ENCODE measurements at places on chromosomes 7 and 10.
A peak's percentile ranks its signal among the peaks of the same experiment; 100 is the strongest.

GRCh38 chr10:122990278-122990677 is 10.1 kb downstream of the PSTK start:
- no peak for DNase-seq

DNA sequence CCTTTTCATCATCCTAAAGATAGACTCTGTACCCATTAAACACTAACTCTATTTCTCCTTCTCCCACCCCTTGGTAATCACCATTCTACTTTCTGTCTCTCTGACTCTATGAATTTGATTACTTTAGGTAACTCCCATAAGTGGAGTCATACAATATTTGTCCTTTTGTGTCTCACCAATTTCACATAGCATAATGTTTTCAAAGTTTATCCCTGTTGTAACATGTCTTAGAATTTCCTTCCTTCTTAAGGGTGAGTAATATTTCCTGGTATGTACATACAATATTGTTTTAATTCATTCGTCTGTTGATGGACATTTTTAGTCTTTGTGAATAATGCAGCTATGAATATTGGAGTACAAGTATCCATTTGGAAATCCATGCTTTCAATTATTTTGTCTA is 50.9 kb upstream of the CDCA7L start:
- DNase-seq: no peak

GRCh38 chr7:105655067-105655466 is 73.8 kb upstream of the EFCAB10 start:
- DNase-seq: no peak

DNA sequence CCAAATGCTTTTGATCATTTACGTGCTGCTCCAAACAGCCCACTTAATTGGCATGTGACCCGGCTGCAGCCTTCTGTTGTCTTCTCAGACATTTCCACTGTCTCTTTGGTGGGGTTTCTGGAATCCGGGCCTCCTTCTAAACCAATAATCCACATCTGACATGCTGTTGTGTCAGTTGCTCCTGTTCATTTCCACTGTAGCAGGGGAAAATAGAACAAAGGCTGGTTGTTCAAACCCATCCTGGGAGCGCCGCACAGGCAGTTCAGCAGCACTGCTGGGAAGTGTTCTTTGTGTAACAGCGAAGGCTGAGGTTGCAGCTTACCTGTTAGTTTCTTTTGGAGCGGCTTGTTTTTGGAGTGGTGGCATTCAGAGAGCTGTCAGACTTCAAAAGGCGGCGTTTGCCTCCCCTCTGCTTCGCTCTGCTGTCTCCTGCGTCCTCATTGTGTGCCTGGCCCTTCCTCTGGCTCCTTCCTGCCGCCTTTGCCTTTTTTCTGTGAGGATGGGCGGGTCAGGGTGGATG is 149.4 kb downstream of the SNX10 start:
- peak; percentile 2 for DNase-seq

- DNase-seq: no peak
These were observed 731.0 kb upstream of the GALNT17 start for GRCh38 chr7:70400829-70401380.

DNA sequence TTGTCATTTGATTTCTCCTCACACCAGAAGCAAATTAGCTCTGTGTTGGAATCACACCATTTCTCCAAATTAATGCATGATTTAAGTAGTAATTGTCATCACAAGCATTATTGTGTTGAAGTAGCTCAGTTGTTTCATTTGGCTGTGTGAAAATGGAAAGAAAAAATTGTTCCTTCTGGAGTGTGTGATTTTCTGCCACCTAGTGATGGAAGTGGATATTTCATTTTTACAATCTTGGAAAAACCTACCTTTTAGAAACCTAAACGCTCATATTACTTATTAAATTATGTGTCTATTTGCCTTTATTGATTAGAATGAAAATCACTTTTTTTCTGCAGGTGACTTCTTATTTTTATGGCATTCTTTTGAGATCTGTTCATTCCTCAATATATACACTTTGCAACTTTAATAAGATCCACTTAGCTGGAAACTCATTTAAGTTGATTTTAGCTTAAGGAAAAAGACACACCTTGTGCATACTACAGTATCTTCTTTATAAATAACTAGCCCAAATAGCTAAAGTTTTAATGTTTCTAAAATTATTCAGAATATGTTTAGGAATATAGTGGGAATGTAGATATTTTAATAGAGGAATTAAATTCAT is 50.0 kb downstream of the SRI start:
- DNase-seq: no peak

- DNase-seq: no peak
These were observed 122.3 kb downstream of the DOCK4 start for GRCh38 chr7:112083776-112084355.

DNA sequence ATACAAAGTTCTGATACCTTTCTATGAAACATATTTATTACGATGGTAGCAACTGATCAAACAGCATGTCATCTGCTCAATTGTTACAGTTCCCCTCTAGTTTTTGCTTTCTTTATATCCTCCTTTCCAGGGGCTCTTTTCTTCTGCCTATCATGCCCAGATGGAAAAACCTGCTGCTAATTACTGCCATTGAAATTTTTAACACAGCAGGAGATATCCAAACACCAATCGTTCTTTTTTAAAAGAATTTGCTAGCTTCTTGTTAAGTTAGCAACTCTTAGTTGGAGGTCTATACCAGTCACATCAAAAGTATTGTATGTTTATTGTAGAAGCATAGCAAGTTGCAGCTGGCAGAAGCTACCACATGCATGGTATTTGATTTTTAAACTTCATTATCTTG is 768.5 kb downstream of the NXPH1 start:
- DNase-seq: no peak

- no peak for DNase-seq
These were observed 623 bp downstream of the TYSND1 start for GRCh38 chr10:70145666-70146488.

GRCh38 chr10:43479275-43479674 is 42.4 kb downstream of the ZNF487 start:
- no peak for DNase-seq

- DNase-seq: no peak
These were observed 13.7 kb upstream of the INMT start for GRCh38 chr7:30738026-30738915.

- DNase-seq: no peak
These were observed 9.6 kb downstream of the TPK1 start for GRCh38 chr7:144826208-144826607.

DNA sequence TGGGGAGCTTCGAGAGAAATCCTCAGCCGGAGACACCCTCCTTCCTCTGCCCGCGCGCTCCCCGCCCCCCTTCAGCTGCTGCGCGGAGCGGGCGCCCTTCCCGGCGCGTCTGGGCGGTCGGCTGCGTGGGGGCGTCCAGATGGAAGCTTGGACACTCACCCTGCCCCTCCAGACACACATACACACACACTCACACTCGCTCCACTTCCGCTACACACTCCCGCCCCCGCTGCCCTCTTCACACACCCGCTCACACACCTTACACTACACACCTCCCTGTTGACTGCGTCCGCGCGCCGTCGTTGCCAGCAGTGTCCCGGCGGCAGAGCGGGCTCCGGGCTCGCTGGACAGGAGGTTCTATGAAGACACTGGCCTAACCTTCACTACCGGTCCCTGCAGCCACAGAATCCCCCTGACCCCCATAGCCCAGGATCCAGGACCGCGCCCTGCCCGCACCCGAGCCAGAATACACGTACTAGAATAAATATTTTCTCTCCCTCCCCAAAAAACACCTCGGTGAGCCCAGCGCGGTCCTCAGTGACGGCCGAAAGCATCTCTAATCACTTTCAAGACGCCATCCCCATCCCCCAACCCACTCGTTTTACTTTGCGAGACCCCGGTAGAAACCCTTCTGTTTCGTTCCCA is 1.1 kb upstream of the EGR2 start:
- DNase-seq: peak; percentile 37

DNA sequence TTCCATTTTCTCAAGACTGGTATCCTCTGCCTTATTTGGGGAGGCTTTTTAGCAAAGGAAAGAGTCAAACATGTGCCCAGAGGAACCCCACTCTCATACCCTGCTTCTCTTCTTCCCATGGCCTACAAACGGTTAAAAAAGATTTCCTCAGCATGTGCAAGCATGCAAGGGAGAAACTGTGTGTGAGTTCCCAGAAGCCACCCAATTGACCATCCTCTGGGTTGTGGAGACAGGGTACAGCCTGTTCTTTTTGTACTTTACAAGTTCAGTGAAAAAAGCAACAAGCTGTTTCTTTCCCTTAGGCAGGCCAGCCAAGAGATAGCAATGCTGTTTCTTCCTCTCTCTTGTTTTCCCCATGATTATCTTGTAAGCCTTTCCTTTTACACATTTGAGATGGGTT is 68.8 kb upstream of the MTPN start:
- DNase-seq: no peak

DNA sequence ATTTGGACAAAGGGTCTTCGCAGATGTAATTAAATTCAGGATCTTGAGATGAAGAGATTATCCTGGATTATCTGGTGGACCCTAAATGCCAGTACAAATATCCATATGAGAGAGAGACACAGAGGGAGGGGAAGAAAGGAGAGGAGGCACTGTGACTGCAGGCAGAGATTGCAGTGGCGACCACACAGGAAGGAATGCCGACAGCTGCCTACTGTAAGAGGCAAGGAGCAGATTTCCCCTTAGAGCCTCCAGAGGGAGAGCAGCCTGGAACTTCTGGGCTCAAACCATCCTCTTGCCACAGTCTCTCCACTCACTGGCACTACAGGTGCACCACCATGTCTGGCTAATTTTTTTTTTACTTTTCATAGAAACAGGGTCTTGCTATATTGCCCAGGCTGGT is 152.3 kb downstream of the SDK1 start:
- DNase-seq: no peak

DNA sequence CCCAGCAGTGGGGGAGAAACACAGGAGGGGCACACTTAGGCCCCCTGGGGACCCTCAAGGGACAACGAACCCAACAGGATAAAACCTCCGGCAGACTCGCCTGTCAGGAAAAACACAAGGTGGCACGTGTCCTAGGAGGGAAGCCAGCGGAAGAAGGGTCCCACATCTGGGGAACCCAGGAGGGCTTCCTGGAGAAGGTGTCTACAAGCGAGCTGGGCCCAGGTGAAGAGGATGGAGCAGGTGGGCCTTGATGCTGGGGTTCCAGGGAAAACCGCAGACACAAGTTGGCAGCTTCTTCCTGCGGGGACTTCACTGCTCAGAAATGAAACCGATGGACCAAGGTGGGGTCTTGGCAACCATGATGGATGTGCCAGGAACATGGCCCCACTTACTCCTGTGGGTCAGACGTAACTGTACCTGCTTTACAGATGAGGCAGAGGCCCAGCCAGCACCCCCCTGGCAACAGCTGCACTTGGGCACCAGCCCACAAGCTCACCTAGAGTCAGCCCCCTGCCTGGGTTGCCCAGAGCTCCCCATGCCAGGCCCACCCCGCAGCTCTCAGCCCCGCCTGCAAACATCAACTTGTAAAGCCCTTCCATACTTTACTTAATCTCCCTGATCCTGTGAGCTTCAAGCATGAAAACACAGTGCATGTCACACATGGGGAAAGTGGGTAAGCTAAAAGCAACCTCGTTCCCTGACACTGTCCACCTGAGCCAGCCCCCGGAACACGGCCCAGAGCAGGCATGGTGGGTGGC is 225.0 kb downstream of the ELFN1 start:
- DNase-seq: no peak
